ENCODE measurements at places on chromosomes 12 and 14.

DNA sequence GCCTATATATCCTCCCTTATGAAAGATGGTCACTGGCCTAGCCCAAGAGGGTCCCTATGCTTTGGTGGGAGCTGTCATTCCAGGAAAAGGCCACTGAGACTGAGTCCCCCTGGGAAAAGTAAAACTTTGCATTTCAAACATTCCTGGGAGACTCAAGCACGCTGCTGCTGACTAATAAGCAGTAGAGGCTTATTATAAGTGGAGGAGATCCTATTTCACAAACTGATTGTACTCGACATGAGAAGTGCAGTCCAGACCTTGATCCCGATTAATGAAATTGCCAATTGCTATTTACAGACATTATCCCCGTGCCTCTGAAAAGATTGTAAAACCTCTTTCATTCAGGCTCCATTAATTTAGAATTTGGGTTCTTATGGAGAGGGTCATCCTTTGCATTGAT, 96.6 kb downstream of the EMP1 start:
- no peak overlapping the region for H3K27ac ChIP-seq
- H3K36me3 ChIP-seq: no peaks in the 10 kb centered on the region
- H3K4me3 ChIP-seq: no peak overlapping the region
- peaks cover 3% of the 10 kb centered on the region for H3K27me3 ChIP-seq

GRCh38 chr12:1369460-1369859, 224.9 kb downstream of the FBXL14 start:
- no peak for DNase-seq
- no peaks in the 10 kb centered on the region for H3K4me1 ChIP-seq
- no peak overlapping the region for H3K4me3 ChIP-seq

GRCh38 chr14:94660306-94660946, 48.2 kb downstream of the SERPINA3 start:
- no peak for DNase-seq
- H3K4me1 ChIP-seq: peaks cover 11% of the 10 kb centered on the region
- H3K27ac ChIP-seq: no peak overlapping the region
- H3K27me3 ChIP-seq: no peaks in the 10 kb centered on the region

DNA sequence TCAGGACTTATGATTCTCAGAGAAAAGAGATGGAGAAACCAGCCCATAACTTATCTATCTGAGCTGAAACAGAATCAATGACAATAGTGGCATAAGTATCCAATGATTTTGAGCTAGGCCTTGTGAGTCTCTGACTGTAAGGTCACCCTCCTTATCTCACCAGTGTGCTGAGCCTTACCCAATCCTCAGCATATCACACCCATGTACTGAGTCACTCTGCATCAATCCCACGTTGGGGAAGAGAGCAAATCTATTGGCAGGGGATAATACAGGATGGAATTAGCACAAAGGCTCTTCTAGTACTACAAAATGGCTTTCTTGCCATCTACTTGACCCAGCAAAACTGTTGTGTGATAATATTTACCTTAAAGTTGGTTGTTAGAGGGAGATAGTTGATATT, 997.8 kb downstream of the NRXN3 start:
- H3K27me3 ChIP-seq: no peaks in the 10 kb centered on the region
- no peaks in the 10 kb centered on the region for H3K36me3 ChIP-seq
- H3K4me3 ChIP-seq: no peak overlapping the region
- DNase-seq: no peak

DNA sequence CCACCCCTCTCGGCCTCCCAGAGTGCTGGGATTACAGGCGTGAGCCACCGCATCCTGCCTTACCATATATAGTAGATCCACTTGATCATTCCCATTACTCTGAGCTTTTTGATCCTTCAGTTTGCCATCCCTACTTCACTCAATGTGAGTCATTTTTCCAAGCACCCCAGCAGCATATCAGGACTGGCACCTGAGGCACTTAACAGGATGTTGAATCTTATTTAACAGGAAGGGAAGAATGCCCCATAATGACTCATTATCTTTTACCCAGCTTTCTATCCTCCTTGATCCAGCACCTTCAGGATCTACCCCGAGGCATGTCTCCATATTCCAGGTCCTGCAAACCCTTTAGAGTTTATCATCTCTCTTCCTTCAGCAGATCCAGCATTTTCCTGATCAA, 84.9 kb upstream of the CMKLR1 start:
- no peak overlapping the region for H3K27ac ChIP-seq
- no peaks in the 10 kb centered on the region for H3K4me1 ChIP-seq
- H3K27me3 ChIP-seq: peaks cover 3% of the 10 kb centered on the region
- H3K36me3 ChIP-seq: no peaks in the 10 kb centered on the region
